ENCODE measurements at places on chromosomes 1 and 21.
A peak's percentile ranks its signal among the peaks of the same experiment; 100 is the strongest.

- DNase-seq: no peak
Measured at GRCh38 chr1:44223187-44223610, 9.9 kb downstream of the DMAP1 start.

- DNase-seq: no peak
Measured at GRCh38 chr21:26057477-26058170, 112.9 kb downstream of the APP start.

DNA sequence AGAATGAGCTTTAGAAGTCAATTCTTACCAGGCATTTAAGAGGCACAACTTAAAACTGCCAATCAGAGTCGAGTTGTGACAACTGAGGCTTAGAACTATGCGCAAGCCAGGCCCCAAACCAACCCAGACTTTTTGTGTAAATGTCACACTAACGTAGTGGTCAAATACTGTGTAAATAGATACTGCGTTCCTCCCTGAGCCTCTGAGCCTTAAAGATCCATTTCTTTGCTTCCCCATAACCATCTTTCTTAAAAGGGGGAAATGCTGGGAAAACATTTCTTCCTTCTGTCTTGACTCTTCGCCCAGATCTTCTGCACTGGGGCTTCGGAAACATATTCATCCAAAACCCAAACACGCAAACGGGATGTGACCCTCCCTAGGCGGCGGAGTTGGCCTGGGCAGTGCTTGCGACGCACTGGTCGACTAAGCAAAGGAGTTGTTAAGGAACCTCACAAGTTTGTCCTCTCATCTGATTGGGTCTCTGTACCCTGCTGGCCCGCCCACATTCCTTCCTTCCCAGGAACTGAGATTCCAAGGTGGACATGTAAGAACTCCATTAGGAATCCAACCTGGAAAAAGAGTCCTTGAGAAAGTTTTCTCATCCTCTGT lies 2.6 kb downstream of the ADAMTS5 start:
- peak; percentile 85 for DNase-seq

GRCh38 chr1:196660852-196661251 lies 9.0 kb downstream of the CFH start:
- DNase-seq: peak; percentile 36

DNA sequence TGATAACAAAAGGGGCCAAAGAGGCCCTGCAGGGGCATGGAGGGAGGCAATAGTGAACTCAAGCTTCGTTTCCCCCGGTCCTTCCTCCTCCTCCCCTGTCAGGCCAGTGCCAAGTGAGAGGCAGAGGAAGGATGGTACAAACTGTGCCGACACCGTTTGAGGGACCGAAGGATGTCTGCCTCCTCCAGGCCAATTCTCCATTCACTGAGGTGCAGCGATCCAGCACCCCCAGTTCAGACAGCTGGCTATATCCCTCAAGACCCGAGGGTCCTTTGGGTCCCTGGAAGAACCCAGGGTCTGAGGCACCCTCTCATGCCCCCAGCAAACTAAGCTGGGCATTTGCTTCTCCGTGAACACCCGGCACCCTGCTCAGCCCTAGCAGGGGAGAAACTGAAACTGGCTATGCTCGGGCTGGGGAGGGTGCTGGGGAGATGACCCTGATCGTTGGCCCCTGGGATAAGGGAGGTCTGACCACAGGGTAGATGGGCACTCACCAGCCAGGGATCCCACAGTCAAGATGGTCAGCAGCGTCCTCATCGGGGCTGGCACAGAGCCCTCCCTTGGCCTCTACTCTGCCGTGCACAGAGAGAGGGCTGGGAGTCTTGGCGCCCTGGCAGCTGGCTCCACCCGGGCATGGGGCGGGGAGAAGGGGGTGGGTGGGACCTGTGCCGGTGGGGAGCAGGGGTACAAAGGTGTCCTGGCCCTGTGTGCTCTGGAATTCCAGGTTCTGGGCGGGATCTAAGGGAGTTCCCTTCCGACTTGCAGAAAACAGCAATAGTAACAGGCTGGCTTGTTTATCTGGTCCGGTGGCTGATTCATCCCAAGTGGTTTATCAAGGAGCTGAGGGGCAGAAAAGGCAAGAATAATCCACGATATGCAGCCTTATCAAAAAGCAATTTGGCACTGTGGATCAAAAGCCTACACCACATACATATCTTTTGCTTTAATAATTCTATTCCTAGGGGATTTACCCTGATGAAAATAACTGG lies at the start of gene IL22RA1:
Gene IL22RA1, minus strand, starts transcription at position 595 of the 989 bp plus-strand sequence. Its CDS starts 58 bp downstream, at position 537.
- DNase-seq: no peak

DNA sequence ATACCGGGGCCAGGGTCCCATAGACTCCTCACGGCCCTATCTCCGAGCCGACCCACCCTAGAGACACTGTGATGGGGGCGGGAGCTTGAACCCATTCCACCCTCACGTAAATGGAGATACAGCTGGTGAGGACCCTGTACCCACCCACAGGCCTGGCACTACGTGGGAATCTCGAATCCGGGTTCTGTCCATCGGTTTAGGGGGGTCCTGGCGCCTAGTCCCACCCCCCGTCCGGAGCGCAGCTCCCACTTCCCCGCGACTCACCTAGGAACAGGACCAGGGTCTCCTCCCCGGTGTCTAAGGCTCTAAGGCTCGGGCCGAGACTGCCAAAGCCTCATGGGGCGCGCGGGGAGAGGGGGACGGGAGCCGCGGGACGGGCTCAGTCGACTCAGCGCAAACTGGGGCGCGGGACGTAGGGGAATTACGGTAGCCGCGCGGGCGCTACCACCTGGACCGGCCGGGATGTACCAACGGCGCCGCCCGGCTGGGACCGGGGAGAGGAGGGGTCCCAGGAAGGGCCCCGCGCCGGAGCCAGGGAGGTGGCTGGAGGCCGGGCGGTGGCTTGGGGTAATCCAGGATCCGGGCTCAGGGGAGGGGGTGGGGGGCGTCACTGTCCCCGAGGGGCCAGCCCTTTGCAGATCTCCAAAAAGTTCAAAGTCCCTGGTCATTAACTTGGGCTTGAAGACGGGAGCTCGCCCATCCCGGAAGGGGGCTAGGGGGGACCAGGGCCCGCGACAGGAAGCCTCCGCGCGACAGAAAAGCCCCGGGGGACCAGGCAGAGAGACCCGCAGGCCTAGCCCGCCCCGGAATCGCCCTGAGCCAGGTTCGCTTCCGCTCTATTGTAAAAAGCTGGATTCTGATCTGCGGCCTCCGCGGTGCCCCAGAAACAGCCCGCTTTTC lies 1.0 kb downstream of the PLEKHG5 start:
- peak; percentile 74 for DNase-seq

DNA sequence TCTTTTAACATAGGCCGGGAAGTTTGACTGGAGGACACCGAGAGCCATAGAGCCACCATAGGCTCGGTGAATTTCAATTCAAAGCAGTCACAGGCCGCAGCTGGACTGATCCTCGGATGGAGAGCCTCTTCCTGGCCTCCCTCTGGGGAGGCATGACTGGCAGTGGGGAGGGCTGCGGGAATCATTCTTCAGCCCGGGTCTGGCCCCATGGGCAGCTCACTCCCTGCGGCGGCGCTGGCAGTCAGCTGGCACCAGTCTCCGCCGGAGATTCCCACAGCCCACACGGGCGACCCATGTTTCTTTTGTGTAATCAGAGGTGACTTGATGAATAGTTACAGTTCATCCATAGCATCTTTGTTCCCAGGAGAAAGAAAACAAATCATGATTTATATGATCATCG lies 10.6 kb downstream of the ESPN start:
- no peak for DNase-seq

- DNase-seq: peak; percentile 63
Measured at GRCh38 chr1:29736582-29737188, 500.4 kb downstream of the PTPRU start.

DNA sequence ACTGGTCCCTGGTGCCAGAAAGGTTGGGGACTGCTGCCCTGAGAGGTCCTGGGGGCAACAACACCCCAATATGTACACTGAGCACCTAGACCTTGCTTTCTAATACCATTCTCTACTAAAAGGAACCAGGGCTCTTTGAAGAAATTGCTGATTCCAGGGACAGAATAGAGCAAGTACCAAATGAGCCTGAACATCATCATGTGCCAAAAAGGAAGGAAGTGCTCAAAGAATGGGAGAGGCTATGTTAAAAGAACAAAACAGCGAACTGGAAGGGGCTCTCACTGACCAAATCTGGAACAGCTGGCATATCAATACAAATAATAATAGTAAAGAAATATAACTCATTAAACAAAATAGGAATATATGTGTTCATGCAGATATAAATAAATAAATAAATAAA lies 50.8 kb downstream of the PIK3R3 start:
- no peak for DNase-seq

DNA sequence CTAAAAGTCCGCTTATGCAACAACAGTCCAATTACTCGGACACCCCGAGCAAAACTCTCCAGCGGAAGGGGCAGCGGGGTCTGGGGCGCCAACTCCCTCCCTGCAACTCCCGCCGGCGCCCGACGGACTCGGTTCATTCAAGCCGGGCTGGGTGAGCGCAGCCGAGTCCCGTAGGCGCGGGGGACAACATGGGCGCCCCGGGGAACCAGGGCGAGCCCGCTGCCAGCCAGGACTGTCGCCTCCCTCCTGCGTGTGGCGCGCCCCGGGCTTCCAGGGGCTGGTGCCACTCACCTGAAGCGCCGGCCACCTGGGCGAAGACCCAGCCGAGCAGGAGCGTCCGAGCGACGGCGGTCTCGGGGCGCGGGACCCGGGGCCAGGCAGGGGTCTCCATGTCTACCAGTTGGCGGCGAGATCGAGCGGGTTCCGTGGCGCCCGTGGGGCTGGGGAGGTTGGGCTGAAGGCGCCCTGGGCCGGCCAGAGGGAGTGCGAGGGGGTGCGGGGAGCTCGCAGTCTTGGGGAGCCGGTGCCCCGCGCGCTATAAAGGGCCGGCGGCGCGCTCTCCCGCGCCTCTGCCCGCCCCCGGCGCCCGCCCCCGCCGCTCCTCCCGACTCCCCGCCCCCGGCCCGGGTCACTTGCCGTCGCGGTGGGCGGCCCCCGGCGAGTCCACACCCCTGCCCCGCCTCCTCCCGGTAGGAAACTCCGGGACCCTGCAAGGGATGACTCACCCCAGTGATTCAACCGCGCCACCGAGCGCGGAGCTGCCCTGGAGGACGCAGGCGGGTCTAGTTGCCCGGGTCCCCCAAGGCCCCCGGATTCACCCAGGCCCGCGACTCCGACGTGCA lies at the start of gene F3:
Gene F3, minus strand, starts transcription at position 514 of the 842 bp plus-strand sequence. Its CDS starts 123 bp downstream, at position 391.
- DNase-seq: peak; percentile 87

DNA sequence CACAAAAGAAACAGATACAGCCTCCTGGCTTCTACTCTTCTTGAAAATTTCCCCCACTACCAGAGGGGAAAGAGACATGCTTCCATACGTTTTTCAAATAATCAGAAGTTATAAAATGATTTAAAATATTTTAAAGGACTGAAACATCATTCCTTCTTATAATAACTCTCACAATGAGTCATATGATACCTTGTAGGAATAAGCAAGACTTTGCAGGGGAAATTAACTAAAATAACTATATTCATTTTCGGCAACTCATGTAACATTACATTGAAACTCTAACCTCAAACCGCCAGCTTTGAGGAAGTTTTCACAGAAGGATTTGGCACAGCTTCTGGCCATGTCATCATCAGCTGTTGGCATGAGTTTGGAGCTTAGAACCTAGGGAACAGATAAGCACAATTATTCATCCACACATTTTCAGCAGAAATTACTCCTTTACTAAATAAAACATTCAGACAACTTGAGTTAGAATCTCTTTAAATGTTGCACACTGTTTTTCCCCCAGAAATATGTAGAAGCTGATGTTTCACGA lies 85.9 kb downstream of the USP24 start:
- DNase-seq: peak; percentile 29

- DNase-seq: no peak
Measured at GRCh38 chr1:244821134-244821533, 14.3 kb upstream of the COX20 start.

All from fibroblast of skin of scalp (primary cell).